ENCODE measurements at places on chromosomes 5 and 9. TPM values are rescaled to one million over a fixed set of nuclear protein-coding genes. Genes with fewer than 3 reads are reported as not detected.

DNA sequence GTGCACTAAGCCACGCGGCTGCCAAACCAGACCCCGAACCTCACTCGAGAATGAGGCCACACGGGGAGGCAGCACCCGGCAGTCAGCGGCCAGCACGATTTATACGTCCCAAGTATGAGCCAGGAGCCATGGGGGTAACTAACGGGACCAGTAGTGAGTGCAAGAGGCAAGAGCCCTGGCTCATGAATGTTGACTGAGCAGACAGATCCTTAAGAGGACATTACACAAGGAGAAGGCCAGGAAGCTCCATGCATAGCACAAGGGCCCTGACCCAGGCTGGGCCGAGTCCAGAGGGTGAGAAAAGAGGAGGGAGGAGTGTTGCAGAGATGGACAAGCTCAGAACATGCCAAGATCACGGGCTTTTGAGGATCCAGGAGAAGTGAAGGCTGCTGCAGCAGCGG lies 58.6 kb upstream of the PHYKPL start:
- no peak for DNase-seq

The SLC25A2 gene
- 0.65 TPM for total RNA-seq

The HRCT1 gene
- not detected for total RNA-seq

The LCN1 gene
- not detected for total RNA-seq

DNA sequence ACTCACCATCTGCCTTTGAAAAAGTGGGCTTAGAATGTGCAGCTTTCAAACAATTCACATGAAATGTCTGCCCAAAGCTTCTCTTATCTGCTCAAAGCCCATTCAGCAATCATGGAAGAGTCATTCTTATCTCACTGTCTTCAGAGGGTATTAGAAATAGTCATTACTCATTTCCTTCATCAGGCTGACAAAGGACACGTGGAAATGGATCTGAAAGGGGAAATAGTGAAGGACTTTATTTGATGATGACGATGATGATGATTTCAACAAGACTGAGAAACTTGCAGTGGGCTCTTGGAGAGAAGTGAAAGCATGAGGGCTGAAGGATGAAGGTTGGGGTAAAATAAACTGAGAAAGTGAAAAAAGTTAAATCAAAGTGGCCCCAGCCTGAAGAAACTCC lies 194.3 kb downstream of the SMARCA2 start:
- DNase-seq = no peak

DNA sequence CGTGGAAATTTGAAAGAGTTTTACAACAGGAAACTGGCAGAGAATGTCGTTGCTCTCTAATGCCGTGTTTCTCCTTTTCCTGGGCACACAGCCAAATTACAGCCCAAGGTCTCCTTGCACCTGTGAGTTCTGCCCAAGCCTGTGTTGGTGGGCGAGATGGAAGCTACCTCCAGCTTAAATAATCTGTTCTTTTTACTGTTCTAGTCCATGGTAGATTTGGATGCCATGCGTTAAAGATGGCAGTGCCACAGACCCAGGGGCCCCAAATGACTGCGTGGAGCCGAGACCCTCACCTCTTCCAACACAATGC lies 92.6 kb upstream of the IRX4 start:
- no peak for DNase-seq

GRCh38 chr5:175677571-175677970 lies 19.7 kb downstream of the HRH2 start:
- no peak for DNase-seq

DNA sequence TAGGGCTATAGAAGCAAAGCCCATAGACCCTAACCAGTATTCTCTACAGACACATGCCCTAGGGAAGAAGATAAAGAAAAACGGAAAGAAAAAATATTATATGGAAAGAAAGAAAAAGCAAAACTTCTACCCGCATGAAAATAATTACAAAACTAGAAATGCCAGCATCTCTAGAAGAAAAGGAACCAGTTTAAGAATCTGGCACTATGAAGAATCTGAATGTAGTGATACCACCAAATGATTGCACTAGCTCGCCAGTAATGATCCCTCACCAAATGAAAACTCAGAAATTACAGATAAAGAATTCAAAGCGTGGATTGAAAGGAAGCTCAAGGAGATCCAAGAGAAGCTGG lies 341.9 kb upstream of the GRIA1 start:
- no peak for DNase-seq

DNA sequence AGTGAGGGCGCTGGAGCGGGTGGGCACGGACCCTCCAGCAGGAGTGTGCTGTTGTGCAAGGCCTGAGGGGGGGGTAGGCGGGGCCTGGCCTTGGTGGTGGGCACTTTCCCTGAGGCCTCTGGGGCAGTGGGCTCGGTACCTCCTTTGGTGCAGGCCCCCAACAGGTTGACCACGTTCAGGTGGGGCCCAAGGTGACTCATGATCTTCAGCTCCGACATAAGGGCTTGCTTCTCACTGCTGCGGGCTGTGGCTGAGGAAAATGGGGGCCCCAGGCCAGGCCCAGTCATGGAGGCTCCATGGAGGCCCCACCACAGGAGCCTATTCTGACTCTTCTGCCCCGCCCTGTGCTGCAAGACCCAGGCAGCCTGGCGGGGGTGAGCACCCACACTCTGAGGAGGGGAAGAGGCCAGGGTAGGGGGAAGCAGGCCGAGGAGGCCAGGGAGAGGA lies 31.5 kb downstream of the PDGFRB start:
- no peak for DNase-seq

- no peak for DNase-seq
Observed at GRCh38 chr9:8365029-8365428, 565.5 kb upstream of the DMAC1 start.

Measured in T-helper 17 cell (primary cell).